ENCODE measurements at places on chromosomes 5 and 9.

GRCh38 chr5:163089926-163090325 is 347.5 kb upstream of the CCNG1 start:
- DNase-seq: peak; percentile 31

- DNase-seq: no peak
Observed at GRCh38 chr5:113050721-113051382, 74.3 kb downstream of the DCP2 start.

DNA sequence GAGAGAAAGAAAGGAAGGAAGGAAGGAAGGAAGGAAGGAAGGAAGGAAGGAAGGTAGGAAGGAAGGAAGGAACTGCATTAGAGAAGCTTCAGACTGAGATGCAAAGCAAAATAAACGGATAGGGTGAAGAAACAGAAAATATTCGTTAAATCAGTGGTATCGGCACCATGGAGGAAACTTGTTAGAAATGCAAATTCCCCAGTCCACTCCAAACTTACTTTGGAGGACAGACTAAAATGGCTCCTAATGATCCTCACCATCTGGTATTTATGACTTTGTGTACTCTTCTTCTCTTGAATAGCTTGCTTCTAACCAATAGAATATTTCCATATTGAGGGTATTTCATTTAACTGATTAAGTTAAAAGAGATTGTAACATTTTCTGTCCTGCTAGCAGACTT is 87.9 kb upstream of the GCNT4 start:
- DNase-seq: no peak

DNA sequence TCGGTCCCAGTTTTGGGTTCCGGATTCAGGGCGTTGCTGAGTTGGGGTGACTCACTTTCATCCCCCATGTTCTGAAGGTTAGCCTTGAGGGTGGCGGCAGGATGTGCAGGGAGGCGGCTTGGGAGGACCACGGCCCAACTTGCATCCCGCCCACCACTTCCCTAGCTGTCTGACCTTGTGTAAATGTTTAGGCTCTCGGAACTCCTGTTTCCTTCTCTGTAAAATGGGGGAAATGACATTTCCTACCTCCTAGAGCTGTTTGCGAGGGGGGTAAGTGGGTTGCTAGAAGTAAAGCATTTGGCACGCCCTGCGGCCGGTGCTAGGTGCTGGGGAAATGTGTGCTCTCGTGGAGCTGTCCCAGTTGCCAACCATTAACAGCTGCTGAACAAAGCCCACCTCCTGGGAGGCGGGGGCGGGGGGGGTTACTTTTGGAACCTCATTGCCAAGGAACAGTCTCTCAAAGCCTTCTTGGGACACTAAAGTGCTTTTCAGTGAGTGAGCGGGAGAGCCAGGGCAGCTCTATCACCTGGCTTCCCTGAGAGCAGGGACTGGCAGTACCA is 27.5 kb downstream of the PTGES2 start:
- no peak for DNase-seq

DNA sequence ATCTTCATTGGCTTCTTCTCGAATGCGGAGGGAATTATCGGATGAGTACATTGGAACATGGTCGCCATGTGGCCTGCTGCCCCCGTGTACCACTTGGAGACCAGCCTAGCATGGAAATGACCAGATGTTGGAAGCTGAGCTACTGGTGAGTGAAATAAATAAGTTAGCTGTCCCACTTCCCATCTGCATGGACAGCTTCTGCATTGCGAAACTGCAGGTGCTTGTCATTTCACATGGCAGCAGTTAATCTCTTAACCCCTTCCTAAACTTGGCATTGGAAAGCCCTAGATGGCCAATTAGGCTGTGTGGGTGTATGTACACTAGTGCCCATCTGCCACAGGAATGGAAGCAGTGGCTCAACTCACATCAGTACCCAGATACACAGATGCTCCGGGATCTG is 246.6 kb upstream of the IL12B start:
- no peak for DNase-seq

- no peak for DNase-seq
Observed at GRCh38 chr5:119860463-119860862, 231.1 kb downstream of the FAM170A start.

DNA sequence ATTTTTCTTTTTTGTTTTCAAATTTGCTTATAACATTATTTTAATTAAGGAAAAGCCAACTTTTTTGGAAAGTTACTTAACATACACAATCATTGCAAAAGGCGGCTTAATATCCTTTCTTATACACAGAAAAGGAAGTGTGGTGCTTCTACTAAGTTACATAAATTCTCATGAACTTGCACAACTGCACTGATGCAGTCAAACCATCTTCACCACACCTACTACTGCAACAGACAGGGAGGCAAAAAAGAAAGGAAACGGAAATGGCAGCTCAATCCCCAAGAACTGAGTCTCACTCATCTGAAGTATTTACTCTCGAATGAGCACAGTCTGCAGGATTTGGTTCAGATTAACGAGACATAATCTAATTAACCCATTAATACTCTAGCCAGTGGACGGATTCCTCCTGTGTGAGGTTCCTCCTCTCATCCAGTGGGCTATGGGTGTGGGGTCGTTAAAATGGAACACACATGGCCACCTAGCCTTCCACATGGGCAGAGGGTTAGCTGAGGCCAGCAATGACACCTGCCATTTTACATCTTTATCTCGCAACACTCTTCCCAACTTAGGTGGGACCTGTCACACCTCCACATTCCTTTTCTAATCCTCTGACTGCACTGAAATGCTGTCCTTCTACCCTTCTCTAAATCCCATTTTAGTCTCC is 30.0 kb downstream of the GOLM1 start:
- peak; percentile 46 for DNase-seq
